Lower leg skin (tissue), 4 donors: ENCODE measurements at places on chromosomes 2 and 18. TPM values are rescaled to one million over a fixed set of nuclear protein-coding genes. Genes with fewer than 3 reads are reported as not detected.

The SCTR gene
- total RNA-seq: not detected

- no peak for DNase-seq
Measured at GRCh38 chr2:2229626-2230432, 101.2 kb downstream of the MYT1L start.

DNA sequence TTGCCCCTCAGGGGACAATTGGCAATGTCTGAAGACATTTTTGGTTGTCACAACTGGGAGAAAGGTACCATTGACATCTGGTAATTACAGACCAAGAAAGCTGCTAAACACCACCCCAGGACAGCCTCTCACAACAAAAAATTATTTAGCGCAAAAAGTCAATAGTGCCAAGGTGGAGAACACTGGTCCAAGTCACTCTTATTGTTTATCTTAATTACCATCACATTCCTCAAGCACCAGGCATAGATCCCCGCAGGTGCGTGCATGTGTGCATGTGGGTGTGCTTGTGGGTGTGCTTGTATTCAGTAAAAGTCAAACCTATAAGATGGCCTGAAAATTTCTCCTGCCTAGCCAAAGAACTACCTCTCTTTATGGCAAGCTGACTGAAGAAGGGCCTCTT lies 74.9 kb upstream of the WDR75 start:
- DNase-seq: no peak

- DNase-seq: peak; percentile 7
Measured at GRCh38 chr2:240300261-240300821, 135.1 kb upstream of the GPC1 start.

- DNase-seq: no peak
Measured at GRCh38 chr2:100731535-100731981, 88.4 kb upstream of the NPAS2 start.

GRCh38 chr18:25862881-25863600 lies 227.4 kb downstream of the SS18 start:
- no peak for DNase-seq

DNA sequence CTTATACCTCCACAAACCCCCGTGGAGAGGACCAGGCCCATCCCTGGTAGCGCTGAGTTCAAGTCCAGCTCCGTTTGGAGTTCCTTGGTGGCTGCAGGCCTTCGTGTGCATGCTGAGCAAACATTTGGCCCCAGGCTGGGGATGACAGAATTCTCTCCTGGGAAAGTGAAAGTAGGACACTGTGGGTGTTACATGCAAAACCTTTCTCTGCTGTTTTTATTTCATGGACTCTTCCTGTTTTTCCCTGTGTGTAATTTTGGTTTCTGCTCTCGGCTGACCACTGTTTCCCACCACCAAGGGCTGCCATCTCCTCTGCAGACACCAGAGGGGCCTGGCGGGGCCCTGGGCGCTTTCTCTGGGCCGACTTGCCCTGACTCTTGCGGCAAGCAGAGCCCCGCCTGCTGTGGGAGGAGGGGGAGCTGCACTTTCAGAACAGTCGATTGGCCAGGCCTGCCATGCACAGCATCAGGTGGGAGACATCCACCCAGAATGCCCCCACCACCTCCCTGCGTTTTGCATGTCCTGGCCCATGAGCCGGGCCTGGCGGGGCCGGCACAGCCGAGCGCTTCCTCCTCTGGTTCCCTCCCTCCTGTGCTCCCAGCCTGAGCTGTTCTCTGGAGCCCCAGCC lies 102.4 kb downstream of the CABLES1 start:
- peak; percentile 90 for DNase-seq

DNA sequence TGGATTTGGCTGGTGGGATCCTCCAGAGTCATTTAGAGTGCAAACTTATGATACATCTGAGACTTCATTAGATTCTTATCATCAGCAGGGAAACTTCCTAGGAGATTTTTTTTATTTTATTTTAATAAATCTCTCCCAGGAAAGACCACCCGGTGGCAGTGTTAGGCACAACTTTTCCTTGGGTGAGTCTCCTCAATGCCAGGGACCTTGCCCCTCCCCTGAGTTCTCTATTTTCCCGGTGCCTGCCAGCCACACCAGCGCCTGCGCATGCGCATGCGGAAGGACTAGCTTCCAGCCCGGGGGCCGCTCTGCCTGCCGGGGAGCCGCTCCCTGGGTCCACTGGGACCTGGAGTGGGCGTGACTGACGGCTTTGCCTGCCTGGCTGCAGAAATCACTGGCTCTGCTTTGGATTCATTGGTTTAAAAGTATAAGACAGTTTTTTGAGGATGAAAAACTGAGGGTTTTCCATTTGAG lies 86.6 kb downstream of the TMEM182 start:
- no peak for DNase-seq

- DNase-seq: no peak
Measured at GRCh38 chr2:58572731-58573130, 331.6 kb upstream of the FANCL start.
